SK-MEL-5 (cell line): ENCODE measurements at places on chromosomes 6 and 20. TPM values are rescaled to one million over a fixed set of nuclear protein-coding genes. Genes with fewer than 3 reads are reported as not detected.

EDN1 gene
- not detected in 2 replicates for total RNA-seq

C6orf58 gene
- not detected in 2 replicates for total RNA-seq

SNTA1 gene
- total RNA-seq = 34.4 and 35.5 TPM in 2 replicates

MCCD1 gene
- total RNA-seq = not detected in 2 replicates

CLVS2 gene
- total RNA-seq = not detected in 2 replicates

OPRM1 gene
- not detected in 2 replicates for total RNA-seq

SNAP25 gene
- total RNA-seq = 0.05 TPM in 1 of 2 replicates, not detected in the other

MMP24 gene
- 0.24 and 0.32 TPM in 2 replicates for total RNA-seq

ATXN1 gene
- 13.4 and 17.2 TPM in 2 replicates for total RNA-seq

OPN5 gene
- total RNA-seq = not detected in 2 replicates

ADGB gene
- total RNA-seq = not detected in 2 replicates

LCA5 gene
- total RNA-seq = 0.83 and 1.4 TPM in 2 replicates

C20orf204 gene
- total RNA-seq = 0.37 and 0.59 TPM in 2 replicates

CALHM4 gene
- total RNA-seq = 0.16 TPM in 1 of 2 replicates, not detected in the other

PNLDC1 gene
- total RNA-seq = 0.05 TPM in 1 of 2 replicates, not detected in the other

HEY2 gene
- 8.5 and 9.9 TPM in 2 replicates for total RNA-seq

FAM162B gene
- total RNA-seq = not detected in 2 replicates

CCN2 gene
- 1.8 and 3.1 TPM in 2 replicates for total RNA-seq

PAQR8 gene
- 25.7 and 25.8 TPM in 2 replicates for total RNA-seq

BPIFB4 gene
- not detected in 2 replicates for total RNA-seq

CEP43 gene
- 11.1 and 13.2 TPM in 2 replicates for total RNA-seq

PXDC1 gene
- total RNA-seq = 53.5 and 59.0 TPM in 2 replicates

CST9 gene
- not detected in 2 replicates for total RNA-seq

MYL9 gene
- total RNA-seq = not detected in 2 replicates

BFSP1 gene
- total RNA-seq = 14.3 and 14.7 TPM in 2 replicates

CLPSL2 gene
- total RNA-seq = not detected in 2 replicates

KCNS1 gene
- total RNA-seq = 1.1 and 1.7 TPM in 2 replicates

PLEKHG1 gene
- total RNA-seq = 3.5 and 5.5 TPM in 2 replicates
